ENCODE measurements at places on chromosomes 1 and 21.

- DNase-seq = no peak
Measured at GRCh38 chr1:117686907-117687306, 81.1 kb downstream of the TENT5C start.

GRCh38 chr1:162626094-162626493 is 6.2 kb upstream of the DDR2 start:
- DNase-seq = peak; percentile 83

- no peak for DNase-seq
Measured at GRCh38 chr21:36783612-36784374, 84.9 kb downstream of the SIM2 start.

- DNase-seq = no peak
Measured at GRCh38 chr1:94832446-94832845, 12.3 kb downstream of the SLC44A3 start.

DNA sequence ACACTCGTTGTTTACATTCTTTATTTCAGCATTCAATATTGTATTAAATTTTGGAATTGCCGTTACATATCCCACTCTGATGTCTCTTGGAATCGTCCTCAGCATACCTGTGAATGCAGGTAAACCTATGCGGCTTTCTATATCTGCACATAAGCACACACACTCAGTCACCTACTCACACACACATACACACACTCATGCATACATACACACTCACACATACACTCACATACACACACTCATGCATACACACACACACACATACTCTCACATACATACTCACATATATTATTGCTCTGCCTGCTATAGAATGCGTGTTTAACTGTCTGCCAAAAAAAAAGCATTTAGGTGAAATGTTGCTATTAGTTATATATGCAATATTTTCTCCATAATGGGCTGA is 53.2 kb upstream of the COA6 start:
- DNase-seq = no peak

- peak; percentile 79 for DNase-seq
Measured at GRCh38 chr1:39268112-39268581, 63.7 kb downstream of the MACF1 start.

DNA sequence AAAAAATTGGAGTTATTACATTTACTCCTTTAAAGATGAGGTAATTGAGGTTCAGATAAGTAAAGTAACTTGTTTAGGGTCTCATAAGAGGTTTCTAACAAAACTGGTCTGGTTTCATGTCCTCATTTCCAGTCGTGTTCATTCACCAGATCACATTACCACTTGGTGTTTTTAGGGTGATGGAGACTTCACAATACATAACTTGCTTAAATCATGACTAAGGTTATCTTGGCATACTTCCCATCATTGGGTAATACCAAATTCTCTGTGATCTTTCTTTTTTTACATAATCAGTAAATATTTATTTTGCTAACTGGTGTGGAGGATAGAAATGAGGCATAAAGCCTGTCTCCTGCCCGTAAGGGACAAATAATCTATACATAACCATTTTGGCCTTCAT is 31.6 kb upstream of the RPTN start:
- DNase-seq = no peak

GRCh38 chr21:37297364-37297763 is 30.2 kb upstream of the VPS26C start:
- no peak for DNase-seq

GRCh38 chr1:67200755-67201154 is 34.5 kb downstream of the IL23R start:
- DNase-seq = no peak

DNA sequence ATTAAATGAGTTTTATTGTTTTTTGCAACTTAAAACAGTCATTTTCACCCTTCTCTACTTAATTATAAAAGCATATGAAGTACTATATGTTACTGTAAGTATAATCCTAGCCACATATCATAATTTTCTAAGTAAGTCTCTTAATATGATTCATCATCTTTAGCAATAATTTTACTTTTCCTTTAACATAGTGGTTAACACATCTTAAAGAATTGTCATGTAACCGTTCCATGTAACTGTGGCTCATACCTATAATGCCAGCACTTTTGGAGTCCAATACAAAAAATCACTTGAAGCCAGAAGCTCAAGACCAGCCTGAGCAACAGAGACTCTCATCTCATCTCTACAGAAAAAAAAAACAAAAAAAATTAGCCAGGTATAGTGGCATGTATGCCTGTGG is 260.6 kb upstream of the DUSP10 start:
- no peak for DNase-seq

DNA sequence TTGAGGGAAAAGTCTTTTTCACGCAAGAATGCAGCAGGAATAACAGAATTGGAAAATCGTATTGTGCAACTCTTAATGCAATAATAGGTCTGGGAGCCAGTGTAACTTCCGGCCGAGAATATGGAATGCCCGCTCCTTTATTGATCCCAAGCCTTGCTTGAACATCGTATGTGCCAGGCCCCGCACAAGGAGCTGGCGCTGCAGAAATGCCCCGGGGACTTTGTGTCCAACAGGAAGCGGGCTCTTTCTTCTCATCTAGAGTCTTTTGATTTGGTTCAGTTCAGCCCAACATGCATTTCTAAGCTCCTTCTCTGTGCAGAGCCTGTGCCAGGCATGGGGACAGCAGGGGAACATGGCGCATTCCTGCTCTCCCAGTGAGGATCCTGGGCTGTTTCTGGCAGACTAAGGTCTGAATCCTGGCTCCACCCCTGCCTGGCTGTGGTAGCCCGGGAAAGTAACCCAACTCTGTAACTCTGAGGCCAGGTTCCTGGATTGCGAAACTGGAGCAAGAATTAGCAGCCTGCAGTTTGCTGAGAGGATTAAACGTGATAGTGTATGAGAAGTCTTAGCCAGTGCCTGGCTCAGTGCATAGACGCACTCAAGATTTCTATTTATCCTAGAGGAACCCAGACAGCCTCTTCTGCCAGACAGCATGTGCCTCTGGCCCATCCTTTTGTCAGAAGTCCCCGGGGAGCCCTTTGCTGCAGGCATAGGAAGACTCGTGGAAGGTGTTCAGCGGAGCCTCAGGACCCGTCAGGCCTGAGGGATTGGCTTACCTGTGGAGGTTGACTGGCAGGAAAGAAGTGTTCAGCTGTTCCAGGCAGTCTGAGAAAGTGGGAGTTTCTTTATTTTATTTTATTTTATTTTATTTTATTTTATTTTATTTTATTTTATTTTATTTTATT is 987 bp upstream of the CDCP2 start:
- peak; percentile 77 for DNase-seq

GRCh38 chr1:116434849-116435248 is 61.8 kb downstream of the ATP1A1 start:
- no peak for DNase-seq

- no peak for DNase-seq
Measured at GRCh38 chr1:201311356-201312011, 28.2 kb downstream of the PKP1 start.

- DNase-seq = no peak
Measured at GRCh38 chr1:149993764-149994163, 16.8 kb downstream of the OTUD7B start.

GRCh38 chr21:34123609-34124008 is 50.2 kb downstream of the MRPS6 start:
- DNase-seq = no peak

DNA sequence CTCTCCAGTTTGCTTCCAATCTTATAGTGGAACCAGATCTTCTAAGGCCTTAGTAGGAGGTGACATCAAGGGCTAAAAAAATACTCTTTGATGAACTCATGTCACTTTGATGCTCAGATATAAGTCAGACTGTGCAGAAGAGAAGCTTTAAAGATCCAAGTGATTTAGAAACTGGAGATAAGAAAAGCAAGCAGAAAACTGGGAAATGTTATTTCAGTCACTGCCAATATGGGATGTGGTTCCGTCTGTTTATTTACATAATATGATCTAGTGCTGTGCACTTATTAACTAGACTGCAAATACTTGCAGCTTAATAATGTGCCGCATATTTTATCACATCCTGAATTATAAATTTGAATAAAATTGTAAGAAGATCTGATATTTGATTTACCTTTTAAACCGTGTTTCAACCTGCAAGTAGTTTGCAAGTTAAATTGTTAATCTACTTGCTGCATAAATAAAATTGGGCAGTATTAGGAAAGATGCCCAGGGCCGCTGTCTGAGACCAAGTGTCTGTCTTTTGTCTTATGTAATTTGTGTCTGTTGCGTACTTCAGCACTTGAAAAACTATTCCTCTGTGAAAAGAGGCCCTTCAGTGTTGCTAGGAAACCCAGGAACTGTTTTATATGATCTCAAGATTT is 29.6 kb downstream of the CXADR start:
- DNase-seq = no peak

GRCh38 chr1:241762713-241763339 is 85.2 kb upstream of the EXO1 start:
- no peak for DNase-seq

- DNase-seq = no peak
Measured at GRCh38 chr1:159932296-159933285, 7.3 kb upstream of the TAGLN2 start.

DNA sequence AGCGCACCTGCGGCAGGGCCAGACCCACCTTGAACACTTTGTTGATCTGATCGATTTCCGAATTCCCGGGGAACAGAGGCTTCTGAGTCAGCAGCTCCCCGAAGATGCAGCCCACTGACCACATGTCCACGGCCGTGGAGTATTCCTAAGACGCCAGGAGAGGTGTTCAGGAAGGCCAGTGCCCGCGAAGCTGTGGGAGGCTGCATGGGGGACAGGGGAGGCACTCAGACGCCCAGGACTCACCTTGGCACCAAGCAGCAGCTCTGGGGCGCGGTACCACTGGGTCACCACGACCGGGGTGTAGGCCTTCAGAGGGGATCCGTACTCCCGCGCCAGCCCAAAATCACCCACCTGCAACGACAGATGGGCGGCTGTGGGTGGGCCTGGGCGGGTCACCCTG is 11.2 kb upstream of the SLC35E2B start:
- peak; percentile 15 for DNase-seq

GRCh38 chr1:19802269-19802668 is 2.6 kb upstream of the TMCO4 start:
- DNase-seq = no peak

- no peak for DNase-seq
Measured at GRCh38 chr1:248393050-248393449, 9.8 kb upstream of the OR2T1 start.

DNA sequence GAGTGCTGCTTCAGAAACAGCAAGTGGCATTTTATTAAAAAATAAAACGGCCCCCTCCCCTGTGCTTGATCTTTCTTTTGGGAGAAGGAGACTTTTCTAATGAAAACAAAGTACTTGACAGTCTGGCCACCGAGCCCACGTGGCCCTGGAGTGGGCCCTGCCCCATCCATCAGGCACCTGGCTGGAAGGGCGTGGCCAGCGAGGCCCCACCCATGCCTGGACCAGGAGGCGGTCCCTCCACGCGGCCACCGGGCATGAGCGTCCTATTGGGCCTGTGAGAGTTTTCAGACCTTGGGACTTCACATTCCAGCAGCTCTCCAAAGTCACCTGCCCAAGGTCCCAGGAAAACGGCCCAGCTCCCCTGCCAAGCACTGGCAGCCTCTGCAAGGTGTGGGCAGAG is 144.7 kb downstream of the CASZ1 start:
- no peak for DNase-seq

DNA sequence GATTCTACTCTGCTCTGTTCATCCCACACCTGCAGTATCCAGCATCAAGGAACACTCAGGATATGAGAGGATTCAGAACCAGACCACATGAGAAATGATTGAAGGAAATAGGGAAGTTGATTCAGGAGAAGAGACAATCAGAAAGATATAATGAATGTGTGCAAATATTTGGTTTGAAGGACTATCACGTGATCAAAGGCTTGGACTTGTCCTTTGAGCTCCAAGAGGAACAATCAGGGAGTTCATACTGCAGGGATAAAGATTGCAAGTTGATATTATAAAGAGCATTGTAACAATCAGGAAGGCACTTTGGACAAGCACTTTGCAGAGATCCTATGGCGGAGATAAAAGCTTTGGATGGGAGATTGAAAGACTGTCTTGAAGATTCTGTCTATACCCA is 13.9 kb upstream of the PIGM start:
- no peak for DNase-seq

DNA sequence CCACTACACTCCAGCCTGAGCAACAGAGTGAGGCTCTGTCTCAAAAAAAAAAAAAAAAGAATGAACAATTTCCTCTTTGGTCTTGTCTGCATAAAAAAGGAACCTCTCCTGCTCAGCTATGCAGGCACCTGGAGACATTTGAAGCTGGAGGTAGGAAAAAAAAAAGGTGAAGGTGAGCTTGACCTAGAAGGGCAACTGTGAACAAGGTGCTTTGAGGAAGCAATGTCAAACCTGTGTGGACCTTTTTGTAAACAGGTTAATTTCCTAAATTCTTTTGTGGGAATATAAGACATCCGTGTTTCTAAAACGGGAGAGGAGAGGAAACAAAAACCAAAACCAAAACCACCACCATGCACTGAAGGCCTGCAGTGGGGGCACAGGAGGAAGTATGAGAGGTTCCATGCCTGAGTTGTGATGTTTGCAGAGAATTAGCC is 77.5 kb downstream of the SLC45A1 start:
- no peak for DNase-seq

DNA sequence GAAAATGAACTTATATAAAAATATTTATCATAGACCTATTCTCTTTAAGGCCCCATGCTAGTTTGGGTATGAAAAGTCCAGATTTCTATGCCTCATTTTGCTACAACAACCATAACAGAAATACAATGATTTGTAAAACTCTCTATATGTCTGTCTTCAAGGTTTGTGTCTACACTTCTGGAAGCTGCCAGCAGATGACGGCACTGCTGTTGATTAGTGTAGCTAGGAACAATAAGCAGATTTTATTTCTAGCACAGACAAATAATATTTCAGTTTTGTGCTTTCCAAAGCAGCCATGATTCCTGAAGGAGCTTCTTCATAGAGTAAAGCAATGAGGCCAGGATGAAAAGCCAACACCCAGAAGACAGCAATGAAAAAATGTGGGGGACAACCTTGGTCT is 779.6 kb upstream of the ADGRL2 start:
- DNase-seq = no peak

- DNase-seq = no peak
Measured at GRCh38 chr1:87134625-87135328, 193.9 kb upstream of the LMO4 start.

GRCh38 chr21:28256420-28256831 is 736.3 kb downstream of the LTN1 start:
- no peak for DNase-seq

GRCh38 chr1:176183618-176184017 is 23.5 kb downstream of the COP1 start:
- no peak for DNase-seq

- DNase-seq = no peak
Measured at GRCh38 chr1:56202186-56202585, 377.2 kb downstream of the PLPP3 start.

DNA sequence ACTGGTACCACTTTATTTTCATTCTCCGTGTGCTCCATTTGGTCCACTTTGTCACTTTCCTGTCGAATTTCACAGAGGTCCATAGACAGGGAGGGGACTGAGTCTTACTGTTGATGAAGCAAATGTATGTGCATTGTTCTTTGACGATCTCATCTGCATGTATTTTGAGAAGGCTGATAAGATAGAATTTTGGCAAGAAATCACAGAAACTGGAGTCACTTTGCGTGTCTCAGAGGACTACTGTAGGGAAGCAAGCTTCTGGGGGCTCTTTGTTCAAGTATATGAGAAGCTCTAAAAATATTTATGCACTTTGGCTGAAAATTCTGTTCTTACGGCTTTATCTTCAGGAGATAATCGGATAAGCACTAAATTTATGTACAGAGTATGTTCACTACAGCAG is 78.1 kb downstream of the PCBP3 start:
- DNase-seq = no peak

GRCh38 chr1:56477164-56478111 is 101.9 kb downstream of the PLPP3 start:
- peak; percentile 73 for DNase-seq

Data from femur (tissue), 1 donor.